ENCODE measurements at places on chromosomes 3 and 15.

- no peak for DNase-seq
Observed at GRCh38 chr15:43299411-43299810, 31.0 kb downstream of the LCMT2 start.

GRCh38 chr15:74470631-74471395, 9.9 kb upstream of the UBL7 start:
- DNase-seq, result no peak

- DNase-seq, result no peak
Observed at GRCh38 chr15:89542369-89542768, 32.9 kb upstream of the TICRR start.

DNA sequence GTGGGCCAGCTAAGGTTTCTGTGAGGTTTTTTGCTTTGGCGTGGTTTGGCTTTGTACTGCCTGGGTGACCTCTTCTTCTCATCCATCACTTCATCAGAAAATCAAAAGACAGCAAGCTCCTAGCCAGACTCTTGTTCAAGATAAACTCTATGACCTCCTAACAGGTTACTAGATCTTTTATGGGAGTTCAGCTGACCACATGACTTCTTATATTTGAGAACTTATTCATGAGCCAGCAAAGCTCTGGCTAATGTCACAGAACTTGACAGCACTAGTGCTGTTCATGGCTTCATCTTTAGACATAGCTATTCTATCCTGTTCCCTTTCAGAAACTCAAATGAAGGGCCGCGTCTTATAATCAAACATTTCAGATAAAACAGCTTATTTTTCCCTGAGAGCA, 527.1 kb upstream of the GOLIM4 start:
- no peak for DNase-seq

- DNase-seq, result no peak
Observed at GRCh38 chr15:56739964-56740640, 6.8 kb upstream of the ZNF280D start.

DNA sequence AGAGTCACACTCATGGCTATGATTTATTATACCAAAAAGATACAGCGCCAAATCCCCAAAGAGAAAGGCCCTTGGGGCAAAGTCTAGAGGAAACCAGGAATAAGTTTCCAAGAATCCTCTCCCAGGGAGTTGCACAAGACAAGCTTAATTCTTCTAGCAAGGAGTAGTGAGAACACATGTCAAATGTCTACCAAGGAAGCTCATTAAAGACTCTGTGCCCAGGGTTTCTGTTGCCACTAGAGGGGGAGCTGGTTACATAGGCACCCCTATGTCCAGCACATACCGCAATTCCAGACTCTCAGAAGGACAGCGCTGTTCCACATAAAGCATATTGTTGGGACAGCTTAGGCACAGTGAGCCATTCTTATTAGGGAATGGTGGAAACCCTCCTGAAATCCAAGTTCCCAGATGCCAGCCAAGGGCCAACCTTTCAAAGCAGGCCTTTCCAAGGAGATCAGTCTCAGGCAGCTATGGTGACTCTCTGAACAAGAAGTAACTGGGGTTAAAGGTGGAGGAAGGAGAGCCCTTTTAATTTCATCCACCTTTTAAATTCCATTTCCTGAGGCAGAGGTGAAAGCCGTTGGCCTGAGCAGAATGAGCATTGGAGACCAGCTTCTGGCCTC, 194.2 kb downstream of the UACA start:
- DNase-seq, result no peak

GRCh38 chr3:149547954-149548668, 73.6 kb downstream of the TM4SF4 start:
- DNase-seq, result no peak

GRCh38 chr15:27459836-27460235, 488.9 kb downstream of the GABRG3 start:
- DNase-seq, result no peak

DNA sequence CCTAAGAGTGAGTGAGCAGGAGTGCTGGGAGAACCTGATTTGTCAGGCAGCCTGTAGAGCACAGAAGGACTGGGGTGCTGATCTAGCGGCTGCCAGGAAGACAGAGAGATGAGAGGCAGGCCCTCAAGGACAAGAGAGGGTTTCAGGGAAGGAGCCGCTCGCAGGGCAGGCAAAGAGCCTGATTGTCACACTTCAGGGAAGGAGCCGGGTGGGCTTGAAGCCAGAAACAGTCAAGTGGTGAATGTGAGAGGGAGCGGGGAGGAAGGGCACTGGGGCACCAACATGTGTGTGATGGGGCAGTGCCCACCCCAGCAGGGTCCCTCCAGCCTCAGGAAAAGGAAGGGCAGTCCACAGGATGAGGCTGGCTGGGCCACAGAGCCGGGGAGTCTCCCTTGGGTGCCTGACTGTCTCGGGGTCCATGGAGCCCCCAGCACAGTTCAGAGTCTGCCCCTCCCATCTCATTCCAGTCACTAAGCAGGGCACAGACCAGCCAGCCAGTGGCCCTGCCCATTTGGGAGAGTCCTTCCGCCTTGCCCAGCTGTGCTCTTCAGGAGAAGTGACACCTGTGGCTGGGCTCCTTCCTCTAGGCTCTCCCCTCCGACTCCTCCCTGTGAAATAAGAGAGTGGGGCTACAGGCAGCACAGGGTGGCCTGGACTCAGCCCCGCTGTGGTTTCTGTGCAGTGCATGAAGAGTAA, 148.6 kb downstream of the RAB11A start:
- no peak for DNase-seq

DNA sequence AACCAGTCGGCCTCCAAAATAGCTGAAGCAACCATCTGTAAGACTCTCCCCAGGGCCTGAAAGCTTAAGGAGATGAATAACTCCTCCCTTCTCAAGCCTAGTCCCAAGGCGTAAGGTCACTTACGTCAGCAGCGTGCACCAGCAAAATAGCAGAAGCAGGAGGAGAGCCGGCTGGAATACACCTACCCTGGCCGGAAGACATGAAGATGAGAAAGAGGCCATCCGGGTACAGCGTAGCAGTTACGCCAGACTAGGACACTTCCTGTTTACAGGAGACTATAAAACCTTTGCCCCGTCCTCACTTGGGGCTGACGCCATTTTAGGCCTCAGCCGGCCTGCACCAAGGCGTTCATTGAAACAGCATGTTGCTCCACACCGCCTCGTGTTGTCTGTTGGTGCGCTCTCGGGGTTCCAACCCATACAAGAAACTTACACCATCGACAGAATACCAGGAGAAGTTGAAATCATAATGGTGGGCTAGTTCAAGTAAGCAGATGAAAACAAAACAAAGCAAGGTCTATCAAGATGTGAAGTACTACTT, 2.5 kb downstream of the CFAP92 start:
- DNase-seq, result no peak

Measured in nephron progenitor cell (in vitro differentiated cells).